GM20000 (cell line): ENCODE measurements at places on chromosomes 2 and 18.

DNA sequence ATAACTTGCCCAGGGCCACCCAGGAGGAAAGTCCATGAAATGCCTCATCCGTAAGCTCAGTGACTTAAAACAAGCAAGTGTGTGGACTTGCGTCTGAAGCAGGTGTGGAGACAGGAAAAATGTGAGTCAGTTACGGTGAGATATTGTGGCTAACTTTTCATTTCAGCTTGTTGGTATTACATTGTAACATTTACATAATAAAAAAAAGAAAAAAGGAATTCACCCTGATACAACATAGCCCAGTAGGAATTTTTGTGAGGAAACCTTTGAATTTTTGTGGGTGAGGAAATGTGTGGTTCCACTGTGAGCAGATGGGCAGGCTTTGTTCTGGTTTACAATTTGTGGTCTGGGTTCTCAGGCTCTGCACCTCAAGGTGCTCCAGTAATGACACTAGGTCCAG is 33.7 kb upstream of the LYPD6B start:
- no peak for DNase-seq

DNA sequence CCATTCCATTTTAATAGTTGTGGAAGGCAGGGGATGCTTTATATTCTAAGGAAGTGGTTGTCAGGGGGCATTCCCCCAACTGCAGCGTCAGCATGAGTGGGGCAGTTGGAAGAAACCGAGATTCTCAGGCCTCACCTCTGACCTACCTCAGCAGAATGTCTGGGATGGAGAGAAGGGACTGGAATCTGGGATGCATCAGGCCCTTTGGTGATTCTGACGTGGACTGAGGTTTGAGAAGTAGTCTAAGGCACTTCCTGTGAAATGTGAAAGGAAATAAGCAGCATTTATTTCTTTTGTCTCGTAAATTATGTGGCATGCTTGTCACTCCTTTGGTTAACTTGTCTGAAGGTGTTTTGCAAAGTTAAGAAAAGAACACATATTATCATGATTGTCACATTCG is 540.7 kb upstream of the NETO1 start:
- no peak for DNase-seq

GRCh38 chr2:160783474-160783873 is 289.9 kb upstream of the RBMS1 start:
- DNase-seq: no peak

- no peak for DNase-seq
Measured at GRCh38 chr18:8008033-8008432, 440.9 kb downstream of the PTPRM start.

GRCh38 chr2:28276807-28277206 is 115.9 kb upstream of the FOSL2 start:
- no peak for DNase-seq
